ENCODE measurements at places on chromosomes 6 and 20.
A peak's percentile ranks its signal among the peaks of the same experiment; 100 is the strongest.

GRCh38 chr6:98044791-98045470 lies 761.9 kb upstream of the MMS22L start:
- DNase-seq = no peak

DNA sequence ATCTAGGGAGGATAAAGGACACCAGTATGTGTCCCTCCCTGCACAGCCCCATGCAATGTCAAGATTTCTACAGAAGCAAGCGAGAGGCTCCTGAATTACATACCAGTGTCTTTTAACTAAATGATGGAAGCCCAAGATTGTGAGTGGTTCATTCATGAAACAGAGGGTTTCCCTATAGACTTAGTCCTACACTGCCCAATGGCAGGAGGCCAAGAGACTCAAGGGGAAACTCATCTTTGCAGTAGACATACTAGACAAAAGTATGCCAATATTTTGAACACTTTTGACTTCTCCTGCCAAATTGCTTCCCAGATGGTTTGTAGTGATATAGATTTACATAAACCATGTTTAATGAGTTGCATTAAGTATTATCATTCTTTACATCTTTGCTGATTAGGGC lies 557.2 kb upstream of the JAG1 start:
- no peak for DNase-seq

DNA sequence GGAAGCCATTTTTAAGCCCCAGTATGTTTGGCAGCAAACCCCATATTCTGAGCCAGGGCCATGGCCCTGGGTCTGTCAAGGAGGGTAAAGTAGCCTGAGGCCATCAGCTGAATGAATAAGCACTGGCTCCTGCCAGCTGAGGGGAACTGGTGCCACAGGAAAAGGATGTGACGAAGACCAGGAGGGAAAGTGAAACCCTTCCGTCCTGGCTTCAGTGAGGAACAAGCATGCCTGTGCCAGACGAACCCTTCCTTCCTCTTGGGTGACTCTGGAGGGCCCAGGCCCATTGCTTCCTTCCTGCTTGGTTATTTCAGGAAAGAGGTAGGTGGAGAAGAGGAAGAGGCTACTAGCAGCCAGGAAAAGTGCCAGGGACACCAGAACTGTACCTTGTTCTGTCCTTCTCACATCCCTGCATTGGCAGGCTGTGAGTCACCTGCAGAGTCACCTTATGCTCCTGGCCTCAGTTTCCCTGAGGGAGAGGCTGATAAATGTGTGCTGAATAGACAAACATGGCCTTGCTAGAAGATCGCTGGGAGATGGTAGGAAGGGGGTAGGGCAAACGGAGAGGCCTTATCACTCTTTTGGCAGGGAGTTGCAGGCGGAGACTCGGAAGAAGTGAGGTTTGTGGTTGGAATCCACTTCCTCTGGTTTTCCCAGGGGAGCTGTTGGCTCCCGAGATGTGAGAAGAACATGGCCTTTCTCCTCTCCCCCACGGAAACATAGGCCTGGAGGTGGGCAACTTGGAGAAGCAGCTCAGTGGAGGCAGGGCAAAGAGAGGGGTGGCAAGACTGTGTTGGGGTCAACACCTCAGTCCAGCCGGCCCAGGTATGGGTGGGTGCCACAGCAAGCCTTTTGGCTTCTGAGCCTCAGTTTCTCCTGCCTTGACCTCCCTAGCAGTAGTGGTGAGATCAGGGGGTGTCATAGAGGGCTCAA lies 37.4 kb downstream of the COX4I2 start:
- peak; percentile 85 for DNase-seq

DNA sequence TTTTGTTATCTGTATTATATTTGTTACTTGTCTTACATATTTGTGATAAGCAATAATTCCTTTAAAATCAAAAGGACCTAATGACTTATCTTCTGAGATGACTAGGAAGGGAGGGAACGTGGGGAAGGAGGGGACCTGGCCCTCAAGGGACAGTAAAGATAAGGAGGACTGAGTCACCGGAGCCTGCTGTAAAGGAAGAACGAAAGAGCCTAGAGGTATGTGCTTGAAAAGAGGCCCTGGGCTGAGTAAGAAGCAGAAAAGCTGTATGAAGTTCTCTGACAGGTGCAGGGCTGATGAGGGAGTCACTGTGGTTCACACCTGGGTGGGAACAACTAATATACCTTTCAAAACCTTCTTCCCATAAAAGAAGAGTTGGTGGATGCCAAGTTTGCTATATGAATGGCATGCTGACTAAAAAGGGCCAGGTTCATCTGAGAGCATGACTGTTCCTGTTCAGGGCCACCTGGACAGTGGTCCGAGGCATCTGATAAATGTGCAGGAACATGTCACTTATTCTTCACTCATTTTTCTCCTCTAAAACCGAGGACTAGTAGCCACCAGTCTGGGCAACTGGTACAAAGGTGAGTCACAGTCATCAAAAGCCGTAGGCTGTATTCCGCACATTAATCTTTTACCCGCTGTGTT lies 111.3 kb downstream of the TNFAIP3 start:
- no peak for DNase-seq

DNA sequence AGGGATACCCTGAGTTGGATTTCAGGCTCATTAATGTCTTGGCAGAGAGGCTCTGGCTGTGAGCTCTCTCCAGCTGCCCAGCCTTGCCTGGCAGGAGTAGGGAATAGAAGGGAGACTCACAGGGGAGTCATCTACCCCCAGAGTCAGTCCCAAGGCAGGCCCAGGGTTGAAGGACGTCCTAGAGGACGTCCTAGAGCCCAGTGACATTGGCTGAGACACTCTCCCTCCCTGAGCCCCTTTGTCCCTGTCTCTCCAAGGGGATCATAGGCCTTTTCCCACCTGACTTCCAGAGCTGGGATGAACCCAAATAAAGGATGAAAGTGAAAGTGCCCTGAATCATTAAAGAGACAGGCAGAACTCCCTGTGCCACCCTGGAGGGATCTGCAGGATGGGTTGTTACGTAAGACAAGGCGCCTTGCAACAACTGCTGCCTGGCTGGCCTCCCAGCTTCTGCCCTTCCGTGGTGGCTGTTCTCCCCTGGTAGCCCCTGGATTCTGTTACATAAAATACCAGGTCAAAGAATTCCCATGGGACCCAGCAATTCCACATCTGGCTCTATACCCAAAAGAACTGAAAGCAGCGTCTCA lies 53.6 kb upstream of the SIRPA start:
- no peak for DNase-seq

GRCh38 chr20:49964964-49965780 lies 17.6 kb upstream of the SNAI1 start:
- DNase-seq = peak; percentile 48

GRCh38 chr6:168784426-168784825 lies 343.4 kb downstream of the SMOC2 start:
- no peak for DNase-seq

GRCh38 chr6:28657381-28657768 lies 131.7 kb downstream of the GPX5 start:
- DNase-seq = no peak

DNA sequence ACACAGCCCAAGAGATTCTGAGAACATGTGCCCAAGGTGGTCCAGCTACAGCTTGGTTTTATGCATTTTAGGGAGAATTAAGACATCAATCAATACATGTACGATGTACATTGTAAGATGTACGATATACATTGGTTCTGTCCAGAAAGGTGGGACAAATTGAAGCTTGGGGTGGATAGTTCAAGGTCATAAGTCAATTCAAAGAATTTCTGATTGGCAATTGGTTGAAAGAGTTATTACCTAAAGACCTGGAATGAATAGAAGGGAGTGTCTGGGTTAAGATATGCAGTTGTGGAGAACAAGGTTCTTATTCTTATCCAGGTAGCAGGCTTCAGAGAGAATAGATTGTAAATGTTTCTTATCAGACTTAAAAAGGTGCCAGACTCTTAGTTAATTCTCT lies 31.8 kb upstream of the LCA5 start:
- no peak for DNase-seq

- no peak for DNase-seq
These were observed 42.5 kb upstream of the NELFCD start for GRCh38 chr20:58938541-58938940.

DNA sequence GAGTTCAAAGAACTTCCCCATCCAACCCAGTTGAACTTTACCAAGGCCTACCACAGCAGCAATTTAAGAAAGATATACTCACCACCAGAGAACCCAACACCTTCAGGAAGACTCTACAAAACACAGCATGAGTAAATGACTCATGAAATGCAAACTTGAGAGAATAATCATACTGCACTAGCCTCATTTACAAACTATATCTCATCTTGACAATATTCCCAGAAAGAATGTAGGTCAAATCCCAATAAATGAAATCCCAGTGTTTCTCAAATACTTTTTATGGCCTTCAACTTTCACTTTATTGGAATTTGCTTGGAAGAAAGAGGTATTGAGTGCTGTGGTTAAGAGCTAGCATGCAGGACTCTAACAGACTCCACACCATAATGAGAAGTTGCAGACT lies 60.0 kb downstream of the FYN start:
- no peak for DNase-seq

DNA sequence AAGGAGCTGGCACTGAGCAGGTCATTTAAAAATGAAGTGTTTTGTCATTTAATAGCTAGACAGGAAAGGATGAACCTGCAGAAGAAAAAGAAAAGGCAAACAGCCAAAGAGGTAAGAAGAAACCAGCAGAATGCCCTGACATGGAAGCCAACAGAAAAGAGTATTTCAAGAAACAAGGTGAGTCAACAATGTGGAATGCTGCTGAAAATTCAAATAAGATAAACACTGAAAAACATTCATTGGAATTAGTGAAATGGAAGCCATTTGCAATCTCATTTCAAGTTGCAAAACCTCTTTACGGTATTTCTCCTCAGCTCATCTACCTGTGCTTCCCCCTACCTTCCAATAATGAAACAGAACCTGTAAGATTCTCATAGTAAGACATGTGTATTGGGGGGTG lies 59.6 kb downstream of the RWDD2A start:
- no peak for DNase-seq

DNA sequence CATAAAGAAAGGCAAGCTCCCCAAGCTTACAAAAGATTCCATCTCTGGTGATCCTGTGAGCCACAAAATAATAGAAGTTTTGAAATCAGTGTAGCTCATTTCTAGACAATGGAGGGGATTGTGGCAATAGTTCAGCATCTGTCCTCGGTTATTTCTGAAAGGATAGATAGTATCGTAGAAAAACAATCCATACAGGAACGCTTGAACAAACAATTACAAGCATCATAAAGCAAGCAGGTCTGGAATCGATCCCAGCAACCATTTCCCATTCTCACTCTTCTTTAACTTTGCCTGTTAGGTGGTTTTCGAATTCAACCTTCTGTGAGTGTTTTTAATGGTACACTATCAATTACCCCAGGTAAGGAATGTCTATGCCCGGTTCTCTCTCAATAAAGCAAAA lies 931.1 kb downstream of the KIF16B start:
- DNase-seq = no peak

DNA sequence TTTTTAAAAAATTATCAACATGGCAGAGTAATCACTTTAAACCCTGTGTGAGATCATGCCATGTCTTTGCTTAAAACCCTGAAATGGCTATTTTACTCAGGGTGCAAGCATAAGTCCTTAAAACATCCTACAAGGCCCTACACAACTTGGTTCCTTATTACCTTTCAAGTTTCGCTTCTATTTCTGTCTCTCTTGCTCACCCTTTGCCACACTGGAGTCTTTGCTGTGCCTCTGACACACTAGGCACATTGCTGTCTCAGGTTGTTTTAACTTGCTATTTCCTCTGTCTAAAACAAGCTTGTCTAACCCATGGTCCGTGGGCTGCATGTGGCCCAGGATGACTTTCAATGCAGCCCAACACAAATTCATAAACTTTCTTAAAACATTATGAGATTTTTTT lies 55.6 kb downstream of the KIAA0408 start:
- no peak for DNase-seq

DNA sequence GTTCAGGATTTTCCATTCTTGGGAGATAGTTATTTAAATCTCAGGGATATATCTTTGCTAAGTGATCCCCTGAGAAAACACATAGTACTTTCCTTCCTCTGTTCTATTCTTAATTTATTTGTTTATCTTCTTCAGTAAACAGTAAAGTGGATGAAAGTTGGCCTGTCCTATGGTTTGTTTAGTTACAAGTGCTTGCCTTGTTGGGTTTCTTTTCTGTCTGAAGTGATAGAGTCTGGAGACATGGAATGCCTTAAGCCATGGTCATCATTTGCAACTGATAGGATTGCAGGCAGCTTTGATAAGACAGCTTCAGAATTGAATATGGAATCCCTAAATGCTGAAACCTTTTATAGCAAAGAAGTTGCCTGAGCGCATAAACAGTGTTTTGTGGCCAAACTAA lies 4.9 kb downstream of the ADGRG6 start:
- no peak for DNase-seq

- DNase-seq = no peak
These were observed 113.0 kb downstream of the ERMARD start for GRCh38 chr6:169864148-169865020.

DNA sequence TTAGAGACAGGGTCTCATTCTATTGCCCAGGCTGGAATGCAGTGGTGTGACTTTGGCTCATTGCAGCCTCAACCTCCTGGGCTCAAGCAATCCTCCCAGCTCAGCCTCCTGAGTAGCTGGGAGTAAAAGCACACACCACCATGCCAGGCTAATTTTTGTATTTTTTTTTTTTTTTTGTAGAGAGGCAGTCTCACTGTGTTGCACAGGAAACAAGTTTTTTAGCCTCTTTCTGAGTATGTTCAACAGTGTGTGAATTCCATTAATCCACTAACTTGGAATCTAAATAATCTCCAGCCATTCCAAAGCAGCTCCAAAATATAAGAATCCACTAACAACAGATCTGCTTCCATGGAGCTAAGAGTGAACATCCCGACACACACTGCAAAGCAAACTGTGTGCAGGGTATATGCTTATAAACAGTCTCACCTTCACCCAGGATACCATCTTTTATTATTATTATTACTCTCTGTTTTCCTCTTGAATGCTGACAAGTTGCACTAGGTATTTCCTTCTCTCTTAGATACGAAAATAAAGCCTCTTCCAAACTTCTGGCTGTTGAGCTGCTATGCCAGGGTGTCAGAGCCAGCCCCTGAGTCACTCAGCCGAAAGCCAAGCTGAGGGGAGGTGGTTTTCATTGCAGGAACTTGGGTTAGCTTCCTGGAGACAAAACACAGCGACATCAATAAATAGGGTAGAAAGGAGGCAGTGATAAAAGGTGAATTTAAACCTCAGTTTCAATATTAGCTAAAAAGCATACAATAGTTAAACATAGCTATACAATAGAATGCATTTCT lies 264.9 kb downstream of the HIVEP2 start:
- DNase-seq = no peak

- DNase-seq = no peak
These were observed 15.1 kb downstream of the BMP7 start for GRCh38 chr20:57251344-57251743.

All from hematopoietic multipotent progenitor cell treated with erythropoietin and hydrocortisone succinate and interleukin-3 and kit ligand, for 17 days (in vitro differentiated cells).